ENCODE measurements at places on chromosomes 6 and 20.

DNA sequence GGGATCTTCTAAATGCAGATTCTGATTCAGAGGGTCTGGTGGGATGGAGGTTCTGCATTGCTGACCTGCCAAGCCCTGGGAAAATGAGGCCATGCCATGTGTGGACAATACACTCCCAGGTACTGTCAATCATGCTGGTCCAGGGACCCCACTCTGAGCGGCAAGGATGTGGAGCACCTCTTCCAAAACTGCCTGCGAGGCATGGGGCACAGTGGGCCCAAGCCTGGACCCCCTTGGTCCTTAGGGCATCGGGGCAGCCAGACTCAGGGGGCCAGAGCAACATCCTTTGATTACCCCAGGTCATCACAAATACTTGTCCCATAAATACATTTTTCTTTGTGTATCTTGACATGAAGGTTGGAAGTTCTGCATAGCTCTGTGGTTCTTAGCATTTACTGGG, 76.8 kb upstream of the NXT1 start:
- no peak for DNase-seq

DNA sequence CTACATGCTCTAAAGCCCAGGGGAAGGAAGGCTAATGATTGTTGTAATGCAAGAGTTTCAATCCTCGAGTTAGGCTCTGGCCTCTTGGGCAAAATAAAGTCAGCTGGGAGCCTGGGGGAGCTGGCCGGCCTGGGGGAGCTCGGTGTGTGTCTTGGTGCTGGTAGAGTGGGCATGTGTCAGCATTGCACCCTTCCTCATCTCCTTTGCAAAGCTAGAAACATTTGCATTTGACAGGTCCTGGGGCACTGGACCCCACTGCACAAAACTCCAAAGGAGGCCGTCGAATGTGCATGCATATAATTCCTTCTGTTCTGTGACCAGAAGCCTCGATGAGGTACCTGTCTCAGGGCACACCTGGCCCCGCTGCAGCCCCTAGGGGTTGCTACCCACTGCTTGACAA, 74.6 kb upstream of the SLC22A23 start:
- DNase-seq, result no peak

DNA sequence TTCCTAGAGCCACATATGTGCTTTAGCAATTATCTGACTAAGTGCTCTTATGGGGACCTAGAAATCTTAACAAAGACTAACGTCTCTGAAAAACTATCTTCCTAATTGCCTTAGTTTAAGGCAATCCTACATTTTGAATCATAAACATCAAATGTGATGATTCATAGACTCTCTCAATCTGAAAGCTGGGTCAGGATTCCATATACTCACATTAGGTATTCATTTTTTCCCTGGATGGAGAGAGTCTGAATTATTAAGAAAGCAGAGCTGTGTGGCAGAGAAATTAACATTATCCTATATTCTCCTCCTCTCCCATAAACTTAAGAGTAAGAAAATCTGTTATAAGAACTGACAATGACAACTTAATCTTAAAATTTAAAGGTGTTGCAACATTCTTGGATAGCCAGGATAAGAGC, 1.6 kb upstream of the PRL start:
- no peak for DNase-seq

GRCh38 chr6:142279350-142280180, 22.2 kb upstream of the ADGRG6 start:
- no peak for DNase-seq

- DNase-seq, result no peak
Measured at GRCh38 chr6:99563056-99563723, 5.3 kb downstream of the CCNC start.

DNA sequence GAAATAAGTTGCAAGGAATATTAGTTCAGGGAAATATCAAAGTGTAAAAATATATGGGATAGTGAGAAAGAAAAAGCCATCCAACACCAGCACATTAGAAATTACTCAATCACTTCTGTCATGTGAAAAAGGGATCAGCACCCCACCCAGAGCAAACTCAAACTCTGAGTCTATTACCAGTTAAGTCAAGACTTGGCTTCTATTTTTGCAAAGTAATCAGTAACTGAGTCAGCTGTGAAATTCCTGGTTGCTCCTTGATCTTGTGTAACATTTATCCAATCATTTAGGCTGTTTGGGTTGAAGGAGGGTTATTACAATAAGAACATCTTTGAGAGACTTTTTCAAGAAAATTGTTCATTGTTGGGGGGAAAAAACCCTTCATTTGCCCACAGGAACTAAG, 51.2 kb downstream of the SLC22A23 start:
- DNase-seq, result no peak

Data from stimulated activated CD8-positive, alpha-beta memory T cell treated with anti-CD3 and anti-CD28 coated beads, Interleukin-4, amount 100 ng/mL, for 1 hour (primary cell).